Left lung (tissue), 14 donors: ENCODE measurements at places on chromosomes 3 and 15. TPM values are rescaled to one million over a fixed set of nuclear protein-coding genes. Genes with fewer than 3 reads are reported as not detected.
A peak's percentile ranks its signal among the peaks of the same experiment; 100 is the strongest.

The ERC2 gene
- 3.3 TPM for total RNA-seq

The CHL1 gene
- 10.7 TPM for total RNA-seq

The SLC25A38 gene
- total RNA-seq, result 28.9 TPM

The TBC1D23 gene
- 44.4 TPM for total RNA-seq

The NUP210 gene
- 23.5 TPM for total RNA-seq

DNA sequence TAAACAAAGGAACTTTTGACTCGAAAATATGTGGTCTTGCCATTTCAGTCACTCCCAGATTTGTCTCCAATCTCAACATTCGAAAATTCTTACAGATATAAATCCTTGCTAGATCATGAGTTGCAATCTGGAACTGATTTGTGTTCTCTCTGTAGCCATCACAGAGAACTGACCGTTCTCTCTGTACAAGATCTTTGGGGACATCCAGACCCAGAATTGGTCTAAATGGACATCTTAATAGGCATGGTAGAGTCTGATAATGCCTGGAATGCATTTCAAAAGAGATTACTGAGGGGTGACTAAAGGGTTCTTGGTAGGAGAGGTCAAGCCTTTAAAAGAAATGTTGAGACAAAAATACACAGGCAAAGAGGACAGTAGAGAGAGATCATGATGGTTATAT, 7.2 kb upstream of the MEF2A start:
- DNase-seq, result no peak
- H3K4me1 ChIP-seq, result no peaks in the 10 kb centered on the region
- no peaks in the 10 kb centered on the region for H3K36me3 ChIP-seq
- H3K27me3 ChIP-seq, result no peaks in the 10 kb centered on the region

DNA sequence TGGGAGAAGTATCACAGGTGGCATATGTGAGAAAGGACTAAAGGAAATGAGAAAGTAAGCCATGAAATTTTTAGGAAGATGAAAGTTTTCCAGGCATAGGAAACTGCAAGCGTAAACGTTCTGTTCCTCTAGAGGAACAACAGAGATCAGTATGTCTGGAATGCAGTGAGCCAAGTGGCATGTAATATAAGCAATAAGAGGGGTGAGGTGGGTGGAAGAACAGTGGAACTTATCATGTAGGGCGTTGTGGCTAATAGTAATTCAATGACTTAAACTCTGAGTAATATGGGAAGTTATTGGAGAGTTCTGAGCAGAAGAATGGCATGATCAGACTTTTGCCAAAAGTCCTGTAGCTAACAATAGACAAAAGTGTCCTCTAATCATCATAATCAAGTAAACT, 902.9 kb downstream of the EPHA3 start:
- no peaks in the 10 kb centered on the region for H3K36me3 ChIP-seq
- no peaks in the 10 kb centered on the region for H3K27me3 ChIP-seq
- no peak overlapping the region for H3K27ac ChIP-seq
- no peak overlapping the region for H3K4me3 ChIP-seq
- peaks cover 6% of the 10 kb centered on the region for H3K4me1 ChIP-seq
- DNase-seq, result no peak

DNA sequence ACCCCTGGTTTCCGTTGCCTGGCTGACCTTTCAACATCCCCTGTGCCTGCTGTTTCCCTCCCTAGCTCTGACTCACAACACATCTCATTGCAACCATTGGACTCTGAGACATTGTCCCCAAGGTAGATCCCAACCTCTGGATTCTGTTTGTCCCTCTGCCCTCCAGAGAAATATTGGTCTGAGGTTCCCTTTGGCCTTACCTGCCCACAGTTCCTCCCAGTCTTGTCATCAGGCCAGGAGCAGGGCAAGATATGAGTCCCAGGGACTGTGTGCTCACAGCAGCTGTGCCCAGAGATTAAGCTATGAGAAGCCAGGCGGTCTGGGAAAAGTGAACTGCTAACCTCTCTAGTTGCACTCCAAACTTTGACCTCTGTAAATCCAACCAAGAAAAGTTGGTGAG, 168.2 kb upstream of the NR2F2 start:
- H3K27me3 ChIP-seq, result no peaks in the 10 kb centered on the region
- H3K4me3 ChIP-seq, result no peak overlapping the region
- H3K4me1 ChIP-seq, result no peaks in the 10 kb centered on the region
- no peak overlapping the region for H3K27ac ChIP-seq

DNA sequence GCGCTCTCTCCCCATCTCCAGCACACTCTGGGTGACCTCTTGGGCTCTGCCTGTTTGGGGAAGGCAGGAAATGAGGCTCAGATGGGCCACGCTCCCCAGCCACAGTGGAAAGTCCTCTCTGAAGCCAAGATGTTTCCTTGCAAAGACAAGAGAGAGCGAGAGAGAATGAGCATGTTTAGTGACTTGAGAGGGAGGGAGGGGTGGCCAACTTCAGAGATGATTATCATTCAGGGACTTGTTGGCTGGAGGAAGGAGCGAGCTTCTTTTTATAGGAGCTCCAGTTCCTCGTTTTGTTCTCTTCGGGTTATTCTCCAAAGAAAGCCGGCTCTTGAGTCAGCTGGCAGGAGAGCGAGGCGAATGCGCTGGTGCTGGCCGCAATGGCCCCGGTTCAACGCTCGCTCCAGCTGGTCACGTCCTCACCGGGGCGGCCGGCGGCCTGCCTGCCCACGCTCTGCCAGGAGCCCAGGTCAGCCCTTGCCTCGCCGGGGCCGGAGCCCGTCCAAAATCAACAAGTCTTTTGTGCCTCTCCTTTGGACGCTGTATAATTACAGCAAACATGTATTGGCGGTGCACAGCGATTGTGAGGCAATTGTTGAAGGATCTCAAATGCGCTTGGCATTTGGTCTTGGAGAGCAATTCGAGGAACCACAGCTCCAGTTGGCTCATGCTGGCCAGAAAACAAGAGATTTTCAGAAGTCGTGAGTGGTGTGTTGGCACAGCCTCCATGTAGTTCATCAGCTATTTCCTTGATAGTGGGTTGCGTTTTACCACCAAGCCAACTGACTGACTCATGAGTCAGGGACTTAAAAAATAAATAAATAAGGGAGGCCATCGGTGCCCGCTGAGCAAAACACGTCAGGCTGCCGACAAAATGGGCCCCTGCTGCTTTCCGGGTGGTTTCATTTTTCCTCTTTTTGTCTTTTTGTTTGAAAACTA, 288.6 kb downstream of the UACA start:
- peaks cover 61% of the 10 kb centered on the region for H3K4me1 ChIP-seq
- H3K27me3 ChIP-seq, result no peaks in the 10 kb centered on the region
- H3K4me3 ChIP-seq, result no peak overlapping the region
- H3K36me3 ChIP-seq, result no peaks in the 10 kb centered on the region
- peak overlapping the region; percentile 76 for H3K27ac ChIP-seq

DNA sequence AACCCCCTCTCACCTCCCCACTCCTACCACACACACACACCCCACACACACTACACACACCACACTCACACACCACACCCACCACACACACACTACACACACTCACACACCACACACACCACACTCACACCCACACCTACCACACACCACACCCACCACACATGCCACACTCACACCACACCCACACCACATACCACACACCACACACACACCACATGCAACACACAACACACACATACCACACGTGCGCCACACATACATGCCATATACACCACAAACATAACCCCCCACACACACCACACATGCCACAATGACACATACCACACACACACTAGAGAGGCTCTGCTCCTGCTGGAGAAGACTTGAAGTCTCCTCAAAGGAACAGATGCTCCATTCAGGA, 5.9 kb upstream of the ITPKA start:
- H3K4me1 ChIP-seq, result peaks cover 5% of the 10 kb centered on the region
- no peaks in the 10 kb centered on the region for H3K36me3 ChIP-seq
- no peak overlapping the region for H3K27ac ChIP-seq
- peaks cover 31% of the 10 kb centered on the region for H3K27me3 ChIP-seq
- no peak overlapping the region for H3K4me3 ChIP-seq

GRCh38 chr3:24387000-24387399, 107.7 kb downstream of the THRB start:
- DNase-seq, result no peak
- no peak overlapping the region for H3K4me3 ChIP-seq
- no peaks in the 10 kb centered on the region for H3K36me3 ChIP-seq
- H3K27me3 ChIP-seq, result no peaks in the 10 kb centered on the region
- H3K4me1 ChIP-seq, result no peaks in the 10 kb centered on the region

DNA sequence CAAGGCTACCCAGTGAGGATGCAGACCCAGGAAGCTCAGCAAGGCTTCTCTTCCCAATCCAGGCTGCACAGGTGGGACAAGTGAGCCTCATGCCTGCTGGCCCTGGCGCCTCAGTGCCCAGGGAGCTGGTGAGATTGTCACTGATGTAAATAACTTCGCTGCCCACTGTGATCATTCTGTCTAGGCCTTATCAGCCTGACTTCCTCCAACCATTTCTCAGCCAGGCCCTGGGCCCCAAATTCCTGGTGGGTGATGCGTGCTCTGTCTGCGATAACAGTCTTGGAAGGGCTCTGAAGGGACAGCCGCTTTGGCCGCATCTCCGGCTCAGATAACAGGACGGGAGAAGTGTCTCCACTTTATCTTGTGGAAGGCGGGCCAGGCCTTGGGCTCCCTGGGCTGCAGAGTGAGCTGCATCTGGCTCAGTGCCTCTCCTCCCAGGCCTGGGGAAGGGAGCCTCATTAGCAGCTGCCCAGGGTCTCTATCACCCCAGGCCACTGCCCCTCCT, 2.2 kb upstream of the FBLN2 start:
- no peaks in the 10 kb centered on the region for H3K36me3 ChIP-seq
- peaks cover 64% of the 10 kb centered on the region for H3K27me3 ChIP-seq
- no peak overlapping the region for H3K4me3 ChIP-seq

- peaks cover 69% of the 10 kb centered on the region for H3K36me3 ChIP-seq
- H3K27me3 ChIP-seq, result no peaks in the 10 kb centered on the region
- no peak overlapping the region for H3K4me3 ChIP-seq
- no peak for DNase-seq
- no peak overlapping the region for H3K27ac ChIP-seq
These were observed 190.4 kb downstream of the MBNL1 start for GRCh38 chr3:152459118-152459515.

GRCh38 chr3:100004931-100005330, 109.4 kb downstream of the FILIP1L start:
- no peak overlapping the region for H3K4me3 ChIP-seq
- no peak for DNase-seq
- no peaks in the 10 kb centered on the region for H3K4me1 ChIP-seq
- no peaks in the 10 kb centered on the region for H3K27me3 ChIP-seq
- no peak overlapping the region for H3K27ac ChIP-seq

DNA sequence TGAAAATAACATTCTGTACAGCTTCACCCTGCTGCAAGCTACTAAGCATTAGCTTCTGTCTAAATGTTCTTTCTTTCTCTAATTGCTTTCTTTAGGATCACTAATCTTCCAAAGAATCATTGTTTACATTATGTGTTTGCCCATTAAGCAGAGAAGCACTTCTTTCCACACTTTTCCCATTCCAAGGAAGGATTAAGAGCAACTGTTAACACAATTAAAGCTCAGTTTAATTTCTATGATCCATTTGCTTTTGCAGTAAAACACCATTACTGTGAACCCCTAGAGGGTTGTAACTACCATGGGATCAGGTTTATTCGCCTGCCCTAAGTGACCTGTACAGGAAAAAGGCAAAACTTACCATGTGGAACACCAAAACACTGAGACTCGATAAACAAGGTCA, 125.8 kb upstream of the ZNF385D start:
- H3K36me3 ChIP-seq, result no peaks in the 10 kb centered on the region
- no peak overlapping the region for H3K27ac ChIP-seq
- H3K4me3 ChIP-seq, result no peak overlapping the region
- no peaks in the 10 kb centered on the region for H3K4me1 ChIP-seq

GRCh38 chr15:60787837-60788691, 309.1 kb upstream of the ICE2 start:
- DNase-seq, result peak; percentile 65
- H3K27ac ChIP-seq, result no peak overlapping the region
- no peaks in the 10 kb centered on the region for H3K36me3 ChIP-seq
- H3K4me3 ChIP-seq, result no peak overlapping the region
- H3K27me3 ChIP-seq, result no peaks in the 10 kb centered on the region

- H3K36me3 ChIP-seq, result no peaks in the 10 kb centered on the region
- DNase-seq, result no peak
- H3K4me3 ChIP-seq, result no peak overlapping the region
- H3K27ac ChIP-seq, result no peak overlapping the region
These were observed 127.5 kb upstream of the PLXNA1 start for GRCh38 chr3:126855374-126855773.

DNA sequence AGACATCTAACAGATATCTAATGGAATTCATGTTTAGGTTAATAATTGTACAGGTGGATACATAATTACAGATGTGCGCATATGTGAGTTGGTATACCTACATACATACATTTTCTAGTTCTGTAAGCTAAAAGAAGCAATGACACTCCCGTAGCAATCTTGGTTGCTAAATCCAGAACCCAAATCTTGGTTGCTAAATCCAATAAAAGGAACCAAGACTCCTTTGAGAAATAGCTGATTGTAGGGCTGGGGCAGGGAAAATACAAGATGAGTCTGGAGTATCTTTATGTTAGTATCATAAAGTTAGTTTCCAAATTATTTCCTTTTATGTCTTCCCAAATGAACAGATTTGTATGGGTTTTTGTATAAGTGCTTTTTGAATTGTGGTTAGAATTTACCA, 135.2 kb downstream of the TMCC1 start:
- H3K27ac ChIP-seq, result peak overlapping the region; percentile 57
- H3K4me3 ChIP-seq, result no peak overlapping the region
- H3K36me3 ChIP-seq, result no peaks in the 10 kb centered on the region
- no peak for DNase-seq
- H3K4me1 ChIP-seq, result no peaks in the 10 kb centered on the region

DNA sequence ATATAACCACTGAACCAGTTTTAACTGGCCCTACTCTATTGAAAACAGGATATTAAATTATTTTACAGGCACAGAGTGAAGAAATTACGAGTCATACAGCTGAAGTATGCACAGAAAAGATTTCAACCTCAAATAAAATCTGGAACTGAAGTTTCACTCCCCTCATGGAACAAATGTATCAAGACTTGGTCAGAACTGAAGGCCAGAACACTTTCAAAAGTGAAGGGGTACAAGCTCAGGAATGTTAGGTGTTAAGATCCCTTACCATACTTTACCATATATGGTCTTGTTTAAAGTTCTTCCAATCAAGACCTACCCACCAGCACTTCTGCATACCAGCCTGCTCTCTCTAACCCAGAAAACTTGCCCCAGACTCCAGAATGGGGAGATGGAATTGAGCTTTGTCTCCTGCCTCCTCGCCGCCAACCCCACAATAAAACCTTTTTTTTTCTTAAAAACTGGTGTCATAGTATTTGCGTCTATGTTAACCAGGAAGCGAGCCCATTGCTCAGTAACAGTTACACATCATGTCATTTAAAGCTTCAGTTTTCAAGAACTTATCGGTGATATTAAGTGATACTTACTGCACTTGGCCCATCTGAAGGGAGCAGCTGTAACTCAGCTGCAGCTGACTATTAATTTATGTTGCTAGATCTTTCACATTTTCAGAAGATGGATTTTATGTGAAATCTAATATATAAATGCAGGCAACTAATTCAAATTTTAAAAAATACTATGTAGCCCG, 59.9 kb downstream of the OXSM start:
- H3K36me3 ChIP-seq, result no peaks in the 10 kb centered on the region
- no peak for DNase-seq
- no peak overlapping the region for H3K4me3 ChIP-seq
- no peaks in the 10 kb centered on the region for H3K4me1 ChIP-seq
- no peak overlapping the region for H3K27ac ChIP-seq
